ENCODE measurements at places on chromosomes 3 and 15. TPM values are rescaled to one million over a fixed set of nuclear protein-coding genes. Genes with fewer than 3 reads are reported as not detected.

DNA sequence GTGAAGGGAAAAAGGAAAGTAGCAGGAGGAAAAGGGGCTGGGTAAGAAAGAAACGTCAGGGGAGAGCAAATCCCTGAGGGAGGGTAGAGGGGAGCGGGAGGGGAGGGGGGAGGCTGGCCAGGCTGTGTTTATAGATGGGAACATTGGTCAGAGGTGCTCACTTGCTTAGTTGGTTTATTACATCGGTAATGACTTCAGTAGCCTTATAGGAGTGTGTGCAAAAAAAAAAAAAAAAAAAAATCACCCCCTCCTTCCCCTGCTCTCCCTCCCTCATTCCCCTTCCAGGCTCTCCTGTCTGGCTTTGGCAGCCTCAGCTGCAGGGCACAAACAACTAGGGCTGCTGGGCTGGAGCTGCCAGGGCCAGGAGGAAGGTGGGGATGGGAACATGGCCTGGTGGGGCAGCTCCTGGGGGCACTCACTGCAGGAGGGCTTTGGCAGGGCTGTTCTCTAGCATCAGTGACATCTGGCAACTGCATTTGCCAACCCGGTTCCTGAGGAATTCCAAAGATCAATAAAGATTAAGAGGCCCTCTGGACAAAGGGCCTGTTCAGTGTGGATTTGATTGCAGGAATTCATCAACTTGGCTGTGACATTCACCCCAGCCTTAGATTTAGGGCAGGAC, 334.5 kb upstream of the FRG2C start:
- H3K27me3 ChIP-seq = no peaks in the 10 kb centered on the region
- no peak overlapping the region for H3K27ac ChIP-seq
- no peak for DNase-seq
- H3K4me3 ChIP-seq = no peak overlapping the region
- H3K36me3 ChIP-seq = no peaks in the 10 kb centered on the region

DNA sequence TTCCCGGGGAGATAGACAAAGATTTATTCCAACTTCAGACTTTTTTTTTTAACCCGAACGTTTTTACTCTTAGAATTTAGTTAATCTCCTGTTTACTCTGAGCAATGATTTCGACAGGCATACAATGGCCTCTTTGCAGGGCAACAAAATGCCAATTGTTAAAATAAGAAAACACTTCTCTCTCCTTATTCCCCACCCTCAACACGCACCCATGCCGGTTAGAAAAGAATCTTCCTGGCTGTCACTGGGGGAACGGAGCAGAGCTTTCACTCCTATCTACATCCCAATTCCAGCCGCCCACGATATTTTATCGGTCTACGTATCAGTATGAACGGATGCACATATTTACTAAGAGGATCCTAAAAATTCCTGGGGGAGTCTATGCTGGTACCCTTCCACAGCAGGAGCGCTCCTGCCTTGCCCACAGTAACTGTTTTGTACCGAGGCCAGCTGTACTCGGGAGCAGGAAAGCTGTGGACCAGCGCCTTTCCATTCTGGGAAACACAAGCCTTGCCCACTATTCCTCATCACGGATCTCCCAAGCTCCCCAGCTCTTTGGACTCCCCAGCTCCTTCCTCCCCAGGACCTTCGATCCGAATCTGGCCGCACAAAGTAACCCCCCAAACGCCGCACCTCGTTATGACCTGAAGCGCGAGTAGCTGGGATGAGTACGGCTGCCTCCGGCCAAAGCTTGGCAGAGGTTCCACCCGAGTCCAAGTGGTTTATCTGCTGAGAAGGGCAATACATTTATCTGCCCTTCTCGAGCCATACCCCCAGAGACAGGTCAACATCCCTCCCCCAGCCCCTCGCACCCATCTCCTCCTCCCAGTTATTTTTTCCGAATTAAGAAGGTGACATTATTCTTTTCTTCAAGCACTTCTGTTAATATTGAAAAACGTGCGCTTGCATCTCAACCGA, 2.2 kb upstream of the FOXB1 start:
- peaks cover 24% of the 10 kb centered on the region for H3K4me1 ChIP-seq
- H3K27ac ChIP-seq = no peak overlapping the region
- no peaks in the 10 kb centered on the region for H3K36me3 ChIP-seq
- DNase-seq = no peak
- no peak overlapping the region for H3K4me3 ChIP-seq
- H3K27me3 ChIP-seq = peaks cover 54% of the 10 kb centered on the region

- no peak overlapping the region for H3K4me3 ChIP-seq
- no peak overlapping the region for H3K27ac ChIP-seq
- no peaks in the 10 kb centered on the region for H3K4me1 ChIP-seq
- DNase-seq = no peak
These were observed 136.4 kb downstream of the LIPC start for GRCh38 chr15:58568157-58568571.

- no peaks in the 10 kb centered on the region for H3K4me1 ChIP-seq
- no peak for DNase-seq
- no peak overlapping the region for H3K4me3 ChIP-seq
- no peaks in the 10 kb centered on the region for H3K36me3 ChIP-seq
- no peak overlapping the region for H3K27ac ChIP-seq
- no peaks in the 10 kb centered on the region for H3K27me3 ChIP-seq
These were observed 115.8 kb downstream of the ADAMTS9 start for GRCh38 chr3:64571982-64572381.

GRCh38 chr3:54965746-54966145, 37.9 kb upstream of the LRTM1 start:
- H3K4me1 ChIP-seq = no peaks in the 10 kb centered on the region
- no peak for DNase-seq
- H3K27ac ChIP-seq = no peak overlapping the region
- no peaks in the 10 kb centered on the region for H3K36me3 ChIP-seq
- no peak overlapping the region for H3K4me3 ChIP-seq

The BHLHE40 gene
- total RNA-seq = 52.2 TPM

The C3orf49 gene
- total RNA-seq = not detected

The SPG21 gene
- 41.5 TPM for total RNA-seq

The MST1R gene
- not detected for total RNA-seq
